ENCODE measurements at places on chromosomes 16 and 17. TPM values are rescaled to one million over a fixed set of nuclear protein-coding genes. Genes with fewer than 3 reads are reported as not detected.

Gene LUC7L3
- 113 TPM for total RNA-seq

Gene RSKR
- total RNA-seq = 20.1 TPM

Gene GNGT2
- 3.7 TPM for total RNA-seq

Gene G6PC1
- total RNA-seq = not detected

Gene BEAN1
- not detected for total RNA-seq
